CD4-positive, alpha-beta memory T cell (primary cell): ENCODE measurements at places on chromosomes 4 and X. TPM values are rescaled to one million over a fixed set of nuclear protein-coding genes. Genes with fewer than 3 reads are reported as not detected.

ZFP92 gene
- 0.44 TPM for total RNA-seq

PRRG3 gene
- not detected for total RNA-seq

UGT2A1 gene
- not detected for total RNA-seq

MAGEA12 gene
- total RNA-seq: not detected

DDX53 gene
- total RNA-seq: not detected

- DNase-seq: no peak
Measured at GRCh38 chr4:138645289-138645688, 370.3 kb upstream of the NOCT start.

GRCh38 chrX:38371641-38372040, 19.2 kb downstream of the OTC start:
- no peak for DNase-seq

- DNase-seq: no peak
Measured at GRCh38 chrX:26927419-26927818, 535.7 kb downstream of the PPP4R3C start.

- DNase-seq: no peak
Measured at GRCh38 chrX:69133921-69134542, 31.2 kb downstream of the PJA1 start.

DNA sequence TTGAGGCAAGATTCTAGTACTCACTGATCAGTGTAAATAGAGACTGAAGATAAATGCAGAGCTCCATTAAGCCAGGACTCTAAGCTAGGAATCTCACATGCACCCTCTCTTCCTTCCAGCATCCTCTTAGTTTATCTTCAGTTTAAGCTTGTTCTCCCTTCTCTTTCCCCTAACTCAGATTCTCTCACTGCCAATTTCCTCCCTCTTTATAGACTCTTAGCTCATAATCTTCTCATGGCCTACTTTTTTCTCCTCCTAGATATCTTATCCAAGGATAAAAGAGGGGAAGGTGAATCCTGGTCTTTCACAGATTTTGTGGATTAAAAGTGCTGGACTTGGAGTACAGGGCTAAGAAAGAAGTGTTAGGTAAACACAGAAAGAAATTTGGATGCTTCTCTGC, 108.9 kb upstream of the TENM3 start:
- no peak for DNase-seq

GRCh38 chr4:1333256-1333655, 13.8 kb upstream of the UVSSA start:
- DNase-seq: no peak

DNA sequence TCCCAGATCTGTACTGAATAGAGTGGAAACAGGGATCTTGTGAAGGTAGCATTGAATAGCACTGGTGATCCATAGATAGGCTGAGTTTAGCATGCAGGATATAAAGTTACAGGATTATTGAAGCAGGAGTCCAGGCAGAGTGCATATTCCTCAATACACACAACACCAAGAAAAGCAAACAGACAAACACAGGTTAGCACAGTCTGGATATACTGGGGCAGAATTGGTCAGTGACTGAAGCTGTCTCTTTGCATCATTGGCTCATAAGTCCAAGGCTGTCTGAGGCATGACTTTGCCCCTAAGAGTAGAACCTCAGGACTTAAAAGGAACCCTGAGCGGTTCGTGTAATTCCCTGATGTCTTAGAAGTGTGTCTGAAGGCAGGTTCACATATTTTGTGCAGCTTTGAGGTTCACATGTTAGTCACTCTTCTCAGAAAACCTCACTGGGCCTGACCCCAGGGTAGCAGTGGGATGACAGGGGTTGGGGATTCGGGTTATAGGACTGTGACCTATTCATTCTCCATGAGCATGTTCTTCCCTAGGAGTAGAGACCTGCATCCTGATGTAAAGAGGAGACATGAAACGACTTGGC, 134.6 kb downstream of the AASDH start:
- DNase-seq: no peak

DNA sequence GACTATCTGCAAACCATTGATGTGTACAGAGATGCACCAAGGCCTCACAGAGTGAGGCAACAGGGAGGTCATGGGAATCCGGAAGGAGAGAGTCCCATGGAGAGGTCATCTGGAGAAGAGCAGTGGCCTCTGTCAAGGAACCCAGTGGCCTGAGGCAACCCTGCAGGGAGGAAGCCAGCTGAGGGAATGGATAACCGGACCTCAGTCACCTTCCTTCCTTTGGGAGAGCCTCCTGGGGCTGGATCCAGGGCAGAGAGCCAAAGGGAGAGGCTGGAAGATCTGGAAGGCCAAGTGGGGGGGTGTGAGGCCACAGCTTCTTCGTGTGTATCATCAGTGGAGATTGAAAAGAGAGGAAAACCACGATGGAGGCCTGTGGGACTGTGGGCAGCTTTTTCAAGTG, 24.3 kb upstream of the CD38 start:
- no peak for DNase-seq

- DNase-seq: no peak
Measured at GRCh38 chrX:114999906-115000305, 17.5 kb downstream of the IL13RA2 start.

GRCh38 chr4:7217474-7218321, 25.4 kb downstream of the SORCS2 start:
- DNase-seq: no peak

GRCh38 chr4:48753159-48753558, 26.9 kb downstream of the FRYL start:
- no peak for DNase-seq

- DNase-seq: no peak
Measured at GRCh38 chr4:61162116-61162515, 38.0 kb upstream of the ADGRL3 start.

DNA sequence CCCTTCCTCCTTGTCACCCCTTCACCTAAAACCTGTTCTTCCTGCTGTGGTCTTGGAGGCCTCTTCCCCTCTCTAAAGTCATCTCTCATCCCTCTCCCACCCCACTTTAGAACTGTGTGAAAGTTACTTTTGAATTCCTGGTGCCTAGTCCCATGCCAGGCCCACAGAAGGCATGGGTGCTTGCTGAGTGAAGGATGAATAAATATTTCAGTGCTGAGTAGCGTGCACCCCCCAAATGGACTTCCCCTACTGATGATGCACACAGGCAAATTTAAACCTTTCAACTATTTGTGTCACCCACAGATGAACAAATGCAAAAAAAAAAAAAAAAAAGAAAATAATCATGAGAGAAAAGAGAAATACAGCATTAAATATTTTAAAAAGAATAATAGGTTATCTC, 19.8 kb downstream of the PSMD10 start:
- DNase-seq: no peak
